ENCODE measurements at places on chromosomes 5 and 9.

GRCh38 chr5:174777111-174777510 is 52.7 kb downstream of the MSX2 start:
- no peak for DNase-seq

GRCh38 chr5:157603333-157604190 is 28.0 kb upstream of the ADAM19 start:
- DNase-seq = no peak

DNA sequence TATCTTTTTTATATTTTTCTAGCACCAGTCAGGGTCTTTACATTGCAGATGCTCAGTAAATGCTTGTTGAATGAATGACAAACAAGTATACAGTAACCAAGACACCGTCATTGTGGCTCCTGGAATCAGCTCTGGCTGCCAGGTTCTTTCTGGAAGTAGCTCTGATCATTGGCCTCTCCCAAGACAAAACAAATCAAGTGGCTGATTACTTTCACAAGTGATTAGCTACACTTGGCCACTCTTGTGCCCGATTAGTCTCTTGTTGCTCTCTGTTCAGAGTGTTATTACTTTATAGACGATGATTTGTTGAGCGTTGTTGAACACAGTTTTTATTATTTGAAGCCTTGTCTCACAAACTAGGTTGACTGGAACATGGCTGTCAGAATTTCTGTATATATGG is 119.6 kb upstream of the TLX3 start:
- DNase-seq = no peak

DNA sequence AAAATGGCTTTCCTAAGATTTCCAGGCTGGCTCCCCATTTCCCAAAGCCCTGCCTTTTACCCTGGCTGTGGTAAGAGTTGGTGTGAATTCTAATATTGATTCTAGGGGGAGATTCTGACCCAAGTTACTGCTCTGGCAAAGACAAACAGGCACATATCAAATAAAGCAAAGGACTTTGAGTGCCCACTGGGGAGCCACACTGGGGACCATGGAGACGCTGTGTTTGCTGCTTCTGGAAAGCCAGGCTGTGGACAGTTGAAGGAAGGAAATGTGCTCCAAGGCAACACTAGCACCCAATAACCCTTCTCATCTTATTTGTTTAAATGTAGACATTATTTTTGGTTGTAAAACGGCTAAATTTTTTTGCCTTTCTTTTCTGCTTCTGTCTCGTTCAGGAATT is 78.7 kb downstream of the SNCAIP start:
- no peak for DNase-seq

DNA sequence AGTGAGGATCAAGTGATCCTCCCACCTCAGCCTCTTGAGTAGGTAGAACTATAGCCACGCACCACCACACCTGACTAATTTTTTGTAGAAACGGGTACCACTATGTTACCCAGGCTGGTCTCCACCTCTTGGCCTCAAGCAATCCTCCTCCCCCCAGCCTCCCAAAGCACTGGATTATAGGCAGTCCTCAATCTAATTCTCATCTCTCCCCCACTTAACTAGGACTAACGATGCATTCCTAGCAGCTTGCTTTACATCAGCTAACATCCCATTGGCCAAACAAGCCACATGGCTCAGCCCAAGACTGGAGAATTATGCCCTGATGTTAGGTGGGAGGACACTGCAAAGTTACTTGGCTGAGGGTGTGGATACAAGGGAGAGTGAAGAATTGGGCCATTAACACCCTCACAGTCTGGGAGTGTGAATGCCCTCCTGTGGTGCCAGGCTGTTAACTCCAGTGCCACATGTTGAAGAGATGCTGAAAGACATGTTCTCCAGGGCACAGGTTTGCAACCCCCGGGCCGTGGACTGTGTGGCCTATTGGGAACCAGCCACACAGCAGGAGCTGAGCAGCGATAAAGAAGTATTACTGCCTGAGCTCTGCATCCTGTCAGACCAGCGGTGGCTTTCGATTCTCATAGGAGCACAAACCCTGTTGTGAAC is 5.3 kb upstream of the ZNF367 start:
- no peak for DNase-seq

DNA sequence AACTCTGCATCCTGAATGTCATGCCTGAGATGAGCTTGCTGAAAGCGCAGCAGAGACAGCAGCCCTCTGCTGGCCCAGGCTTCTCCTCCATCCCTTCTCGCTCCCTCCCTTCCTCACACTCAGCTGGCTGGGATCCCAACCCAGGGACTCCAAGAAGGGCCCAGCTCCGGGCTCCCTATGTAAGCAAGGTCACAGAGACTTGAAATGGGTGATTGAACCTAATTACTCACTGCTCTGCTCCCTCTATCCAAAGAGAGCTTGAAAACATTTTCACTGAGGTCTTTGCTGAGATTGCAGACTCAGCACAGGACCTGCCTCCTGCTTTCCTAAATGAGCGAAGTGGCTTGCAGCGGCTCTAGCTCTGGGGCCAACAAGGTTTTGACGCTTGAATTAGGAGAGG is 42.8 kb downstream of the RAPGEF1 start:
- no peak for DNase-seq

Measured in stimulated activated CD8-positive, alpha-beta memory T cell treated with anti-CD3 and anti-CD28 coated beads, Interleukin-15, amount 100 ng/mL, for 24 hours (primary cell).